ENCODE measurements at places on chromosomes 12 and 14. TPM values are rescaled to one million over a fixed set of nuclear protein-coding genes. Genes with fewer than 3 reads are reported as not detected.

SIX6 gene
- total RNA-seq: not detected

RPAP3 gene
- 24.9 TPM for total RNA-seq

PTHLH gene
- not detected for total RNA-seq

LEMD3 gene
- total RNA-seq: 82.1 TPM

TAS2R30 gene
- total RNA-seq: 4.1 TPM

SHMT2 gene
- 110 TPM for total RNA-seq

TRHDE gene
- total RNA-seq: not detected

AQP6 gene
- 1.8 TPM for total RNA-seq

OVCH1 gene
- total RNA-seq: not detected

IL22 gene
- not detected for total RNA-seq

CABP1 gene
- total RNA-seq: not detected

ACACB gene
- total RNA-seq: 52.3 TPM

DENND5B gene
- total RNA-seq: 121 TPM

TAS2R9 gene
- total RNA-seq: 1.8 TPM

KSR2 gene
- total RNA-seq: 0.04 TPM

ZNF385A gene
- total RNA-seq: 20.0 TPM

GCH1 gene
- 3.5 TPM for total RNA-seq

SIX4 gene
- total RNA-seq: 25.0 TPM

FAR2 gene
- total RNA-seq: 0.42 TPM

OASL gene
- not detected for total RNA-seq

AICDA gene
- total RNA-seq: not detected

BMAL2 gene
- total RNA-seq: 0.98 TPM

TEX22 gene
- 2.5 TPM for total RNA-seq

OR4M1 gene
- not detected for total RNA-seq

KRT86 gene
- total RNA-seq: 0.14 TPM

SMIM41 gene
- total RNA-seq: not detected

ZNF140 gene
- 10.1 TPM for total RNA-seq

AKAP5 gene
- 0.63 TPM for total RNA-seq

CLEC4C gene
- total RNA-seq: not detected

TCL1A gene
- not detected for total RNA-seq

VWF gene
- 0.03 TPM for total RNA-seq

Measured in cardiac muscle cell (in vitro differentiated cells and primary cell).